ENCODE measurements at places on chromosomes 12 and 14.

- peak; percentile 37 for DNase-seq
These were observed 232.1 kb downstream of the CACNA1C start for GRCh38 chr12:2284857-2285256.

DNA sequence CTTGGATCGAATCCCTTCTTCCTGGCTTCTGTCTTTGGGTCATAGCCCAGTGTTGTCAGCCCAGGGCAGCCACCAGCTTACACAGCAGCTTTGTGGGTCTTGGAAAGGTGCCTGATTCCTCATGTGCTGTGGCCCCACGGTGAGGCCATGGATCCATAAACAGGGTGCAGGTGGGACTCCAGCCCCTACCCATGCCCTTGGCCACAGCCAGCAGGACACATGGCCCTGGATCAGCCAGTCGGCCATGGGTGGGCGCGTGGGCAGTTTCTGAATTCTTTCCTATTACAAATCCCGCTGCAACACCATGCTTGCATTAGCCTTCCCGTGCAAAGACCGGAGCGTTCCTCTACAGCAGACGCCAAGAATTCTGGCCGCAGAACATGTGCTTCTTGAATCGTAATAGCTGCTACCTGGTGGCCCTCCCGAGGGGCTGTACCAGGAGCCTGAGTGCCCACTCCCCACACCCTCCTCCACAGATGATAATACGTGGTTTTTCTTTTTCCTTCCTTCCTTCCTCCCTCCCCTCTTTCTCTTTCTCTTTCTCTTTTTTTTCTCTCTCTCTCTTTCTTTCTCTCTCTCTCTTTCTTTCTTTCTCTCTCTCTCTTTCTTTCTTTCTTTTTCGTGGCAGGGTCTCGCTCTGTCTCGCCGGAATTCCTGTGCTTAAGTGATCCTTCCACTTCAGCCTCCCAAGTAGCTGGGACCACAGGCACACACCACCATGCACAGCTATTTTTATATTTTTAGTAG is 2.9 kb upstream of the MMP17 start:
- no peak for DNase-seq

DNA sequence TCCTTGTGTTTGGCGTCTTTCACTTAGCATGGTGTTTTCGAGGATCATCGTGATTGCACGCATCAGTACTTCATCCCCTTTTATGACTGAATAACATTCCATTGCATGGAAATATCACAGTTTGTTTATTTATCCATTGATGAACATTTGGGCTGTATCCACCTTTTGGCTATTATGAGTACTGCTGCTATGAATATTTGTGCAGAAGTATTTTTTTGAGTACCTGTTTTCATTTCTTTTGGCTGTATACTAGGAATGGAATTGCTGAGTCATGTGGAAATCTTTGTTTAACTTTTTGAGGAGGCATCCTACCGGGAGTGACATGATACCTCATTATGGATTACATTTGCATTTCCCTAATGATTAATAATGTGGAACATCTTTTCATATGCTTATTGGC is 66.4 kb downstream of the WNK1 start:
- DNase-seq, result no peak

DNA sequence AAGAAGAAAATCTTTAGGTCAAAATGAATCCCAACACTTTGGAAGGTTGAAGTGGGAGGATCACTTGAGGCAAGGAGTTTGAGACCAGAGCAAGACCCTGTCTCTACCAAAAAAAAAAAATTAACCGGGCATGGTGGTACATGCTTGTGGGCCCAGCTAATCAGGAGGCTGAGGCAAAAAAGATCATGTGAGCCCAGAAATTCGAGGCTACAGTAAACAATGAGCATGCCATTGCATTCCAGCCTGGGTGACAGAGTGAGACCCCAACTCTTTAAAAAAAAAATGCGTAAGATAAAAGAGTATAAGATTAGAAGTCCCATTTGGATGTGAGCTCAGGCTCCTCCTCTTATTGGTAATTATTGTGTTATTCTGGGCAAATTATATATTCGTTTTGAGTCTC is 30.8 kb upstream of the EVL start:
- no peak for DNase-seq

- no peak for DNase-seq
These were observed 728.9 kb downstream of the BCL11B start for GRCh38 chr14:98543074-98543473.

- DNase-seq, result no peak
These were observed 3.2 kb downstream of the TDP1 start for GRCh38 chr14:89958966-89959365.
